ENCODE measurements at places on chromosomes 11 and 22.

GRCh38 chr11:65865550-65866172 is 5.4 kb downstream of the MUS81 start:
- DNase-seq, result no peak

- DNase-seq, result no peak
These were observed 25.5 kb downstream of the NAV2 start for GRCh38 chr11:19738124-19738523.

DNA sequence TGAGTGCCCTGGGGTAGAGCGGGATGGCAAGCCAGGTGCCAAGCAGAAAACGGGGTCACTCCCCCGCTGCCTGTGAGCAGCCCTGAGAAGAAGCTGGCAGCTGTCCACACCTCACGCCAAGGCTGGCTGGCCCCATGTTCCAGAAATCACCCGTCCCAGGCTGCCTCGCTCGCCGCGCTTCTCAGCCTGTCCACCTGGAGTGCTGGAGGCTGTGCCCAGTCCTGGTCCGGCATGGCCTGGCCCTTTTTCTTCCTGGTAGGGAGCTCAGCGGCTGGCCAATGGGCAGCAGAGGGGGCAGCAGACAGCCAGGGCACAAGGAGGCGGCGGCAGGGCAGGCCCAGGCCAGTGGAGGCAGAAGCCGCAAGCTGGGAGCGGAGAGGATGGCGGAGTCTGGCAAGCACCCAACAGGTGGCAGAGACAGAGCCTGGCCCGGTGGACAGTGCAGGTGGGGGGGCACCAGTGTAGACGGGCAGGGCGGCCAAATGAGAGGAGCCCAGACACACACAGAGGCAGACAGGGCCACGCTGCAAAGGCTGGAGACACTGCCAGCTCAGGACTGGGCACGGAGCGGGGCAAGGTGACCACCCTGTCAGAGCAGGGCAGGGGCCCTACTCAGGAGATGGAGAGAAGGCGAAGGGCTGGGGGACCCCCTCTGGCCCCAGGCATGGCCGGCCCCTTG is 37.2 kb upstream of the TH start:
- DNase-seq, result no peak

DNA sequence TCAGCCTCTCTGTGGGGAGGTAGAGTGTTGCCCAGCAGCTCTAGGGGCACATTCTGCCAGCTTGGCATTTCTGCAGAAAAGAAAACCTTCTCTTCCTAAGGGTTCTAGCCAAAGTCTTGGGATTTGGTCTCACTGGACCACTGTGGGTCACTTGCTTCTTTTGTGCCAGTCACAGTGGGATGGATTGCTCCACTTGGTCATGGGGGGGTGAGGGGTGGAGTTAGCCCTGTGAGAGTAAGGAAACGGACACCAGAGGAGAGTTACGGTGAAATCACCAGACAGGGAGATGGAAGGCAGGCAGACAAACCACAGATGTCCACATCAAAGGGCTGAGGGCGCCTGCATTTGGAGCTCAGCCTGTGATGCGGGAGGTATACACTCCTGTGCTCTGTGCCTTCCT is 10.8 kb downstream of the SGSM1 start:
- DNase-seq, result no peak

- no peak for DNase-seq
These were observed 5.6 kb downstream of the SLC35C1 start for GRCh38 chr11:45810431-45811108.

DNA sequence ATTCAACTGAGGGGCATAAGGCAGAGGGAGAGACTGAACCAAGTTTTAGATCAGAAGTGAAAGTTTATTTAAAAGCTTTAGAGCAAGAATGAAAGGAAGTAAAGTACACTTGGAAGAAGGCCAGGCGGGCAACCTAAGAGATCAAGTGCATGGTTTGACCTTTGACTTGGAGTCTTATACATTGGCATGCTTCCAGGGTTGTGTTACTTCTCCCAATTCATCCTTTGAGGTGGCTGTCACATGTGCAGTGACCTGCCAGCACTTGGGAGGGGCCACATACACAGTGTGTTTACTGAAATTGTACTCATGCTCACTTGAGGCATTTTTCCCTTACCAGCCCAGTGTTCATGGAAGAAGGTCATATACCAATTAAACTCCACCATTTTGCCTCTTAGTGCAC is 30.4 kb downstream of the CYP2R1 start:
- DNase-seq, result no peak
